Naive thymus-derived CD4-positive, alpha-beta T cell (primary cell): ENCODE measurements at places on chromosomes 4 and X. TPM values are rescaled to one million over a fixed set of nuclear protein-coding genes. Genes with fewer than 3 reads are reported as not detected.

F11 gene
- 0.64 TPM for total RNA-seq

- no peak for DNase-seq
Observed at GRCh38 chrX:154818916-154819770, 13.9 kb upstream of the MPP1 start.

- no peak for DNase-seq
Observed at GRCh38 chr4:113060853-113061252, 11.4 kb downstream of the ANK2 start.

FAM9C gene
- total RNA-seq: 0.16 TPM

DNA sequence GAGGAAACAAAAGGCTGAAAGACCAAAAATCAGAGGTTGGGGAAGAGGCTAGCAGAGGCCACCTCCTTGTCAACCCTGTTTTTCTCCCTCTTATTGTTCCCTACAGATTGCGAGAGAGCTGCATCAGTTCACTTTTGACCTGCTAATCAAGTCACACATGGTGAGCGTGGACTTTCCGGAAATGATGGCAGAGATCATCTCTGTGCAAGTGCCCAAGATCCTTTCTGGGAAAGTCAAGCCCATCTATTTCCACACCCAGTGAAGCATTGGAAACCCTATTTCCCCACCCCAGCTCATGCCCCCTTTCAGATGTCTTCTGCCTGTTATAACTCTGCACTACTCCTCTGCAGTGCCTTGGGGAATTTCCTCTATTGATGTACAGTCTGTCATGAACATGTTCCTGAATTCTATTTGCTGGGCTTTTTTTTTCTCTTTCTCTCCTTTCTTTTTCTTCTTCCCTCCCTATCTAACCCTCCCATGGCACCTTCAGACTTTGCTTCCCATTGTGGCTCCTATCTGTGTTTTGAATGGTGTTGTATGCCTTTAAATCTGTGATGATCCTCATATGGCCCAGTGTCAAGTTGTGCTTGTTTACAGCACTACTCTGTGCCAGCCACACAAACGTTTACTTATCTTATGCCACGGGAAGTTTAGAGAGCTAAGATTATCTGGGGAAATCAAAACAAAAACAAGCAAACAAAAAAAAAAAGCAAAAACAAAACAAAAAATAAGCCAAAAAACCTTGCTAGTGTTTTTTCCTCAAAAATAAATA lies 179.9 kb downstream of the AR start:
- DNase-seq: no peak

- DNase-seq: no peak
Observed at GRCh38 chr4:100041646-100042045, 91.6 kb upstream of the H2AZ1 start.

GRCh38 chr4:126269106-126269505 lies 954.4 kb downstream of the FAT4 start:
- no peak for DNase-seq

DNA sequence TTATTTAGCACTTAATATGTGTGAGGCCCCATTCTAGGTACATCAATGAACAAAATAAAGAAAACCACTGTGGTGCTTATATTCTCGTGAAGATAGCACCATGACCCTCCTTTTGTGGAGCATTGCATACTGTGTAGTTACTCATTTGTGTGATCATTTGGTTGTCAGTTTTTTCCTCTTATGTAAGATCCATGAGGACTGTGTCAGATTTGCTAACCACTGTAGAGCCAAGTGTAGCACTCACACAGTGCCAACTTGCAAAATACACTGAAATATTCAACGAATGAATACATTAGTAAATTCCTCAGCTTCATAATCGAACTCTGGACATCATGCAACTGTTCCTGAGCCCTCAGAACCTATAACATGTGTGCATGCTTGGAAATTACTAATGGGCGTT lies 29.5 kb upstream of the SETD7 start:
- DNase-seq: no peak

GAGE1 gene
- not detected for total RNA-seq

PLAC8 gene
- 321 and 327 TPM in 2 replicates for total RNA-seq

ERVMER34-1 gene
- total RNA-seq: not detected

SYAP1 gene
- 15.6 and 17.3 TPM in 2 replicates for total RNA-seq

COL25A1 gene
- total RNA-seq: 0.08 TPM in 1 of 2 replicates, not detected in the other

GRCh38 chrX:32894679-32895078 lies 316.7 kb downstream of the DMD start:
- no peak for DNase-seq

DNA sequence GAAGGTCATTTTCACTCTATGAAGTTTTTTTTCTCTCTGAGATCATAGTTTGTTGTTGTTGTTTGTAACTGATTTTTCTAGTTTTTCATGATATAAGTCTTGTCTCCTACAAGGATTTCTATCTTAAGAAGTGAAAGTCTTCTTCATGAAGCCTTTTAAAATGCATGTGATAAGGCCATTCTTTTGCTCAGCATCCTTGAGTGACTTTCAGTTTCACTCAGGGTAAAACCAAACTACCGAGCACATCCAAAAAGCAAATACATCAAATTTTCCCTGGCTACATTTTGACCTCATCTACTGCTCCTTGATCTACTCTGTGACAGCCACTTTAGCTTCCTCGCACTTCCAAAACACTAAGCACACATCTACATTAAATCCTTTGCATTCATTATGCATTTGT lies 580.7 kb downstream of the KCTD8 start:
- DNase-seq: no peak

DNA sequence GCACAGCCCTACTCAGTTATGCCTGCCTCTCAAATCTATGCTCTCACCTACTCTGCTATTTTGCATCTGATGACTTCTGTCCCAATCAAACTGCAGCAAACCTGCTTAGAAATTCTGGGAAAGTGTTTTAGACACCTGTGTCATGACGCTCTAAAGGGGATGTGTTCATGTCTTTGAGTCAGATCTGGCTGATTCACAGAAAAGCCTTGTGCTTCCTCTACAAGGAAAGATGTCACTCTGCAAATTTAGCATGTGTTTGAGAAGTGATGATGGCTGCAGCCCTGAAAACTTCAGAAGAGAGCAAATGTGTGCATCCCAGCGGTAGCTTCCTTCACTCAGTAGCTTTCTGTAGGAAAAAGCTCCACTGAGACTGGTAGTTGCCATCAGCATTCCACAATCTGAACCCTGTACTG lies 235.4 kb downstream of the MGST2 start:
- DNase-seq: no peak

ASB12 gene
- total RNA-seq: not detected

DNA sequence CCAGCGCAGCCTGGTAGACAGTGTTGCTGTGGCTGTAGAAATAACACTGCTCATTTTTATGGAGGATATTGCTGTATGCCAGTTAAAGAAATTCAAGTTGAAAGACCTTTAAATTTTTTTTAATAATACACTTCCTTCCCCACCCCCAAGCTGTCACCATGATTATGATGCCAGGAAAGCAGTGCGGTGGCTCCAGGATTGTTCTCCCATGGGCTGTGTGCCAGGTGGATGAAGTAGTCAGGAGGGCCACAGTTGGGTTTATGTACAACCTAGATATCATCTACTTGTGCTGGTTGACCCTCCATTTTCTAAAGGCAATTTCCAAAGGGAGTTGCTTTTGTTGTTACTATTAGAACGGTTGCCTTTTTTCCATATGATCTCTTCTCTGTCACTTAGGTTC lies 136.6 kb downstream of the AFF1 start:
- no peak for DNase-seq

GRCh38 chr4:40940317-40940741 lies 190.6 kb downstream of the NSUN7 start:
- DNase-seq: no peak

ING2 gene
- total RNA-seq: 9.6 and 10.3 TPM in 2 replicates

MAGEC3 gene
- total RNA-seq: not detected

- DNase-seq: no peak
Observed at GRCh38 chrX:18017411-18017810, 156.3 kb upstream of the RAI2 start.

- no peak for DNase-seq
Observed at GRCh38 chrX:107729558-107730297, 45.9 kb downstream of the TSC22D3 start.

- no peak for DNase-seq
Observed at GRCh38 chr4:880684-881405, 51.3 kb downstream of the GAK start.

- DNase-seq: no peak
Observed at GRCh38 chr4:48173056-48173991, 39.3 kb upstream of the TXK start.
